Stimulated activated CD4-positive, alpha-beta T cell treated with anti-CD3 and anti-CD28 coated beads, Interleukin-2, amount 100 ng/mL, for 24 hours (primary cell): ENCODE measurements at places on chromosomes 2 and 18.
A peak's percentile ranks its signal among the peaks of the same experiment; 100 is the strongest.

GRCh38 chr18:43277164-43277600 is at the start of gene SYT4:
Gene SYT4 (minus strand): TSS chr18:43277490. CDS start chr18:43277281, 209 bp downstream.
- DNase-seq, result no peak

GRCh38 chr2:168662651-168663208 is 139.7 kb upstream of the NOSTRIN start:
- no peak for DNase-seq

DNA sequence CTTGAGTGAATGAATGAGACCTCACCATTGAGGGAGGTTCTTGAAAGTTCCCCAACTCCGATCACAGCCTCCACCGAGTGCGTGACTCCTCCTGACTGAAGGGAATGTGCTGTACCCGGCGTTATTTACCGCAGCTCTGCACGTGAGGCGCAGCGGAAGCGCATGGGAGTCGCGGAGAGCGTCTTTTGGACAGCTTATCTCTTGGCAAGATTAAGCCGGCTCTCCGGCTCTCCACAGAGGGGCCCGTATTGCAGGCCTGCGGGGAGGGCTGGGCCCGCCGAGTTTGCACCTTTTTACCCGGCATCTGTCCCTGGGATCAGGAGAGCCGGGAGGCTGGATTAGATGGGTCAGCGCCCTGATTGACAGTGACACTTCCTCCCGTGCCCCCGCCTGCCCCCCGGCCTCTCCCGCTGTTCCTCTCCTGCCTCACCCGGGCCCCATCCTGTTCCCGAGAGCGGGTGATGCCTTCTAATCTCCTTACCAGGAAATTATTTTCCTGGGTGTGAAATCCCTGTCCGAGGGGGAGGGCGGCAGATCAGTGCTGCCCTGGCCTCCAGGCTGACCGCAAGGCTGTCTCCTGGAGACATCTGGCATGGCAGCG is 176.3 kb downstream of the INHBB start:
- no peak for DNase-seq

GRCh38 chr2:119697290-119698020 is 18.5 kb downstream of the TMEM177 start:
- DNase-seq, result peak; percentile 22

DNA sequence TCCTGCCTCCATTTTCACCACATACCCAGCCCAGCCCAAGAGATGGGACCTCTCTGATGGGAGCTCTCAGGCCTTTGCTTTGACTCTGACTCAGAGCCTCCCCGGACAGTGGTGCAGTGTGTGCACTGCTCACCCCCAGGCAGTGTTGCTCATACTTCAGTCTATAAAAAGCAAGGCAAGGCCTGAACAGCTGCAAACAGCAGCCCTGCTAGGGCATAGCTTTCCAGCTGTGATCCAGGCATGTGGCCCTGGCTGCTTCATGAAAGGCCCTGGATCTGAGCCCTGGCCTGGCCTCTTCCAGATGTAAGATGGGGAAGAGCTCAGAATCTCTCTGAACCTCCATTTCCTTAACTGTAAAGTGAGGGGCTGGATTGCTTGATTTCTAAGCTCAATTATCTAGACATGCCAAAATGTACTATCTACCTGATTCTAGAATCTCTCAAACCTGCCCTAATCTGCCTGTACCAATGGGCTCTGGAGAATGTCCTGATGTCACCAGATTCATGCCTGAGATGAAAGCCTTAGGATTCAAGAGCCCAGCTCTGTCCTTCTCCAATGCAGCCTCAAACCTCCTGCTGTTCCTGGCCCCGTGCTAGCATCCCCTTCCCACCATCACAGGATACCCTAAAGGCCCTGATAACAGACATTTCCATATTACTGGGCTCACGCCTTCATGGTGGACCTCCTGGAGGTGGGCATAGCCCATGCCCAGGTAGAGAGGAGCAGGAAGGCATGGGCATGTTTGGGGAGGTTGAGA is 206.9 kb downstream of the ARL4C start:
- DNase-seq, result peak; percentile 38

DNA sequence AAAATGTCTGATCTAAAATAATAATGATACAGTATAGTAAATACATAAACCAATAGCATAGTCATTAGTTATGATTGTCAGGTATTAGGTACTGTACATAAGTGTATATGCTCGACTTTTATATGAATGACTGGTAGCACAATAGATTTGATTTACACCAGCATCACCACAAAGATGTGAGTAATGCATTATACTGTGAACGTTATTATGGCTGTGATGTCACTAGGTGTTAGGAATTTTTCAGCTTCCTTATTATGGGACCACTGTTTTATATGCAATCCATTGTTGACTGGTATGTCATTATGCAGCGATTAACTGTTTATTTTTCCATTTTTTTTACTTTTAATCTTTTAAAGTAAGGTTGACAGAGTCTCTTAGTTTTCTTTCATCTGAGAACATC is 23.7 kb downstream of the ATP9B start:
- no peak for DNase-seq

GRCh38 chr2:29202819-29203495 is 87.7 kb downstream of the CLIP4 start:
- DNase-seq, result no peak

- DNase-seq, result no peak
Observed at GRCh38 chr2:182291296-182291695, 135.5 kb downstream of the PDE1A start.

DNA sequence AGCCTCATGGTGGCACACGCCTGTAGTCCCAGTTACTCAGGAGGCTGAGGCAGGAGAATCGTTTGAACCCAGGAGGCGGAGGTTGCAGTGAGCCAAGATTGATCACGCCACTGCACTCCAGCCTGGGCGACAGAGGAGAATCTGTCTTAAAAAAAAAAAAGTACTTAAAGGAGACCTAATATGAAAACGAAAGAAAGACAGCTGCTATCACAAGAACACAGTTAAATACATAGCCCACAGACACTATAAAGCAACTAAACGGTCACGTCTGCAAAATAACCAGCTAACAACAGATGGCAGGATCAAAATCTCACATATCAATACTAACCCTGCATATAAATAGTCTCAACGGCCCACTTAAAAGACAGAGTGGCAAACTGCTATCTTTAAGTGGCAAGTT is 43.9 kb upstream of the TACR1 start:
- DNase-seq, result no peak

- no peak for DNase-seq
Observed at GRCh38 chr2:206986943-206987342, 47.6 kb downstream of the CPO start.

GRCh38 chr18:32264401-32264800 is 74.6 kb downstream of the MEP1B start:
- no peak for DNase-seq

GRCh38 chr2:151241224-151241623 is 20.4 kb downstream of the RBM43 start:
- no peak for DNase-seq

- no peak for DNase-seq
Observed at GRCh38 chr2:53969285-53969967, 1.4 kb downstream of the PSME4 start.

DNA sequence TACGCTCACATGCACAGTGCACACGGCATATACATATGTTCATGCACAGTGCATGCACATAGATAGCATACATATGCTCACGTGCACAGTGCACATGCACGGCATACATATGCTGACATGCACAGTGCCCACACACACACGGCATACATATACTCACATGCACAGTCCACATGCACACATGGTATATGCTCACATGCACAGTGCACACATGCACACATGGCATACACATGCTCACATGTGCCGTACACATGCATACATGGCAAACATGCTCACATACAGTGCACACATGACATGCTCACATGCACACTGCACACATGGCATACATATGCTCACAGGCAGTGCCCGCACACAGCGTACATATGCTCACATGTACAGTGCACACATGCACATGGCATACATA is 97.7 kb upstream of the CTDP1 start:
- DNase-seq, result no peak

GRCh38 chr2:29382486-29382885 is 267.3 kb downstream of the CLIP4 start:
- DNase-seq, result no peak

- no peak for DNase-seq
Observed at GRCh38 chr2:3142210-3142609, 235.4 kb downstream of the EIPR1 start.

DNA sequence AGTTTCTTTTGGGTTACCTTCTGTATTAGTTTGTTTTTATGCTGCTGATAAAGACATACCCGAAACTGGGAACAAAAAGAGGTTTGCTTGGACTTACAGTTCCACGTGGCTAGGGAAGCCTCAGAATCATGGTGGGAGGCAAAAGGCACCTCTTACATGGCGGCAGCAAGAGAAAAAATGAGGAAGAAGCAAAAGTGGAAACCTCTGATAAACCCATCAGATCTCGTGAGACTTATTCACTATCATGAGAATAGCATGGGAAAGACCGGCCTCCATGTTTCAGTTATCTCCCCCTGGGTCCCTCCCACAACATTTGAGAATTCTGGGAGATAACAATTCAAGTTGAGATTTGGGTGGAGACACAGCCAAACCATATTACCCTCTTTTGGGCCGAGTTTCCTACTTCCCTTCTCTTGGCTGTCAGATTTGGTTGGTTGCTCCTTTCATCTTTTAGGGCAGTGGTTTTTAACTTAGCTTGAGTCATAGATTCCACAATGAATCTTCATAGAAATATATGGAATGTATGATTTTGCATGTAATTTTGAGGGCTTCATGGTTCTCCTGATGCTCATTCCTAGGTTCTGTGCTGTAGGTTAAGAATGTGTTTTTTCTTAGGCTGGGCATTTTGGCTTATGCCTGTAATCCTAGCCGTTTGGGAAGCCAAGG is 44.2 kb downstream of the CEP192 start:
- DNase-seq, result no peak

DNA sequence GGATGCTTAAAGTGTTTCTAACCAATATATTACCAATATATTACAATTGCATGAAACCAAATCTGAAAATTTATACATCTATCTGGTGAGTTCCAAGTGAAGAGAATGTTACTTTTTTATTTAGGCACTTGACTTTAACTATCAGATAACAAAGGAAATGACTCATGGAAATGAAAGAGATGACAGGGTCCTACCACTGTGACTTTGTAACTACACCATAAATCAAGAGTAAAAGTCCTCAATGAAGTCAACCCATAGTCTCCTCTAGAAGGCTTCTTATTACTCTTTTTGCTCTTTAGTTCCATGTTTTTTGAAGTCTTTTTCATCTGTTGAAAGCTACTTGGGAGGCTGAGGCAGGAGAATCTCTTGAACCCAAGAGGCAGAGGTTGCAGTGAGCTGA is 545.0 kb upstream of the PIK3C3 start:
- DNase-seq, result no peak

- DNase-seq, result no peak
Observed at GRCh38 chr2:11995456-11995855, 249.0 kb downstream of the LPIN1 start.

GRCh38 chr18:3998698-3999333 is 456.3 kb downstream of the DLGAP1 start:
- no peak for DNase-seq
